A549 treated with DMSO at 1 μM for 4 hours (cell line): ENCODE measurements at places on chromosomes 11 and 22. TPM values are rescaled to one million over a fixed set of nuclear protein-coding genes. Genes with fewer than 3 reads are reported as not detected.

The XKR3 gene
- not detected in 5 replicates for total RNA-seq

The SEC14L2 gene
- total RNA-seq: 23.3 to 34.1 TPM (median 27.1 TPM) in 5 replicates

The RCN1 gene
- total RNA-seq: 167 to 189 TPM (median 173 TPM) in 5 replicates

The OMP gene
- 0.67 TPM in 1 of 5 replicates, not detected in the others for total RNA-seq

The TUBA8 gene
- total RNA-seq: 0.52 to 0.91 TPM (median 0.74 TPM) in 5 replicates

The OR10A2 gene
- total RNA-seq: not detected in 5 replicates

The CBLIF gene
- not detected in 5 replicates for total RNA-seq

The OR51I1 gene
- total RNA-seq: not detected in 5 replicates

The OR8J1 gene
- not detected in 5 replicates for total RNA-seq

The PLEKHB1 gene
- total RNA-seq: 0.54 to 1.0 TPM (median 0.73 TPM) in 5 replicates

The OR51B5 gene
- not detected in 5 replicates for total RNA-seq

The VSIG2 gene
- total RNA-seq: 0.08 TPM in 1 of 5 replicates, not detected in the others

The ST14 gene
- 0.06 to 0.25 TPM (median 0.09 TPM) in 5 replicates for total RNA-seq

The SCUBE1 gene
- total RNA-seq: 0.09 to 0.20 TPM (median 0.15 TPM) in 5 replicates

The MMP13 gene
- 0.05 TPM in 1 of 5 replicates, not detected in the others for total RNA-seq

The YDJC gene
- 33.6 to 58.3 TPM (median 53.6 TPM) in 5 replicates for total RNA-seq

The RIBC2 gene
- total RNA-seq: 2.3 to 3.2 TPM (median 2.7 TPM) in 5 replicates

The MS4A3 gene
- not detected in 5 replicates for total RNA-seq

The DGCR6 gene
- total RNA-seq: 0.53 to 1.6 TPM (median 1.3 TPM) in 5 replicates

The ZNF214 gene
- total RNA-seq: 0.53 to 1.9 TPM (median 0.95 TPM) in 5 replicates

The IL10RA gene
- 0.07 to 0.34 TPM (median 0.18 TPM) in 4 of 5 replicates, not detected in the other for total RNA-seq

The C11orf68 gene
- total RNA-seq: 58.3 to 75.5 TPM (median 60.6 TPM) in 5 replicates

The LGALS12 gene
- not detected in 5 replicates for total RNA-seq

The CEND1 gene
- 0.81 to 2.3 TPM (median 1.6 TPM) in 5 replicates for total RNA-seq

The KDELR3 gene
- total RNA-seq: 15.6 to 23.2 TPM (median 20.0 TPM) in 5 replicates

The CREB3L1 gene
- 4.5 to 7.4 TPM (median 5.0 TPM) in 5 replicates for total RNA-seq

The INS gene
- not detected in 5 replicates for total RNA-seq
